Activated CD4-positive, CD25-positive, alpha-beta regulatory T cell (primary cell): ENCODE measurements at places on chromosomes 13 and 19.
A peak's percentile ranks its signal among the peaks of the same experiment; 100 is the strongest.

DNA sequence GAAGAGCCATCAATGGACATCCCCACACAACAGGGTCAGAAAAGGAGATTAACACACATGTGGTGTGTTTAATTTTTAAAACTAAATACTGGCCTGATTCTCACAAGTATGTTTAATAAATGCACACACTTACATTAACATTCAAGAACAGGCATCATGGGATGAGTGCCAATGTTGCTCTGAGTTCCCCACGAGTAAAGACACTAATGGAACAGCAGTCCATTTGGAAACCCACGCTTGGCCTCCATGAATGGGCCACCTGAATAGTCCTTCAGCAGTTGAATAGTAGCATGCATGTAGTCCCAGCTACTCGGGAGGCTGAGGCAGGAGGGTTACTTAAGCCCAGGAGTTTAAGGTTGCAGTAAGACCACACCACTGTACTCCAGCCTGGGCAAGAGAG is 195.2 kb upstream of the IPO5 start:
- no peak for DNase-seq

- no peak for DNase-seq
Observed at GRCh38 chr13:35760735-35761281, 284.3 kb upstream of the MAB21L1 start.

DNA sequence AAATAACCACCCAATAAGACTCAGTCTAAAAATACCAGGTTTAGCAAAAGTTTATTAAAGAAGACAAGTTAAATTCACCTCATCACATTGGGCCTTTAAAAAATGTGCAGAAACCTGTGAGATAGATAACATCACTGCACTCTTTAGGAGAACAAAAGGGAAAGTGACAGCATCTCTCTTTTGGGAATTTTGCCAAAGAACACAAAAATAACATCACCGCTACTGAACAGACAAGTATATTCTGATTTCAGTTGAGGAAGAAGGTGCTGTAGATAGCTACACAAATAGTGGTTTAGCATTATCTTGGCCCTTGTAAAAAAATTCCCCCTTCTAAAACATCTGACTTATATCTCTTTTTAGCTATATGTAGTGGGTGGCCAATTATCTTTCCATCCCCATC is 244.7 kb downstream of the VWA8 start:
- no peak for DNase-seq

DNA sequence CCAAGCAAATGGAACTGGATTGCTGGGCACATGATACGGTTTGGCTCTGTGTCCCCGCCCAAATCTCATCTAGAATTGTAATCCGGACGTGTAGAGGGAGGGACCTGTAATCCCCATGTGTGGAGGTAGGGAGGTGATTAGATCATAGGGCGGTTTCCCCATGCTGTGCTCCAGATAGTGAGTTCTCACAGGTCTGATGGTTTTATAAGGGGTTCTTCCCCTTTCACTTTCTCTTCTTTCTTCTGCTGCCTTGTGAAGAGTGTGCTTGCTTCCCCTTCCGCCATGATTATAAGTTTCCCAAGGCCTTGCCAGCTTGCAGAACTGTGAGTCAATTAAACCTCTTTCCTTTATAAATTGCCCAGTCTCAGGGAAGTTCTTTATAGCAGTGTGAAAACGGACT is 32.6 kb upstream of the MTIF3 start:
- no peak for DNase-seq

DNA sequence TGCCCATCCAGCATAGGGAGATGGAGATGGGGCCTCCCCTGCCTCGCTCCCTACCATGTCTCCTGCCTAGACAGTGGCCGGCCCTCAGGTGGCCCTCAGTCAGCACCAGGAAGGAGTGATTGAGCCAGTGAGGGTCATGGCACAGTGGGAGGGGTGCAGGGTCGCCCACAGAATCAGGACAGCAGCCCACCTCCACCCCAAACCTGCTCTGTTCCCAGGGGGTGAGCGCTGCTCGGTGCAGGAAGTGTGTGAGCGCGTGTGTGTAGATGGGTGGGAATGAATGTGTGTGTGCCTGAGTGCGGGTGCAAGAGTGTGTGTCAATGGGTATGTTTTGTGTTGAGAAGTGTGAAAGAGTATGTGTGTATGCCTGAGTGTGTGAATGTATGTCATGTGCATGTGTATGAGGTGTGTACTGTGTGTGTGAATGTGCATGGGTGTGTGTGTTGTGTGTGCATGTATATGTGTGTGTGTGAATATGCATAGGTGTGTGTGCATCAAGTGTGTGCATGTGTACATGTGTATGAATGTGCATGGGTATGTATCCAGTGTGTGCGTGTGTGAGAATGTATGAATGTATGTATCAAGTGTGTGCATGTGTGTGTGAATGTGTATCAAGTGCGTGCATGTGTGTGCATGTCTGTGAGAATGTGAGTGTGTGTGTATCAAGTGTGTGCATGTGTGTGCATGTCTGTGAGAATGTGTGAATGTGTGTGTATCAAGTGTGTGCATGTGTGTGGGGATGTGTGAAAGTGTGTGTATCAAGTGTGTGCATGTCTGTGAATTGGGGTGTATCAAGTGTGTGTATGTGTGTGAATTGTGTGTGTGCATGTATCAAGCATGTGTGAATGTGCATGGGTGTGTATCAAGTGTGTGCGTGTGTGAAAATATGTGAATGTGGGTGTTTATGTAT is 12.0 kb downstream of the EVI5L start:
- DNase-seq, result no peak

GRCh38 chr19:1967087-1967608 is 26.2 kb downstream of the CSNK1G2 start:
- no peak for DNase-seq

GRCh38 chr19:16295057-16295456 is 29.6 kb upstream of the KLF2 start:
- DNase-seq, result no peak

DNA sequence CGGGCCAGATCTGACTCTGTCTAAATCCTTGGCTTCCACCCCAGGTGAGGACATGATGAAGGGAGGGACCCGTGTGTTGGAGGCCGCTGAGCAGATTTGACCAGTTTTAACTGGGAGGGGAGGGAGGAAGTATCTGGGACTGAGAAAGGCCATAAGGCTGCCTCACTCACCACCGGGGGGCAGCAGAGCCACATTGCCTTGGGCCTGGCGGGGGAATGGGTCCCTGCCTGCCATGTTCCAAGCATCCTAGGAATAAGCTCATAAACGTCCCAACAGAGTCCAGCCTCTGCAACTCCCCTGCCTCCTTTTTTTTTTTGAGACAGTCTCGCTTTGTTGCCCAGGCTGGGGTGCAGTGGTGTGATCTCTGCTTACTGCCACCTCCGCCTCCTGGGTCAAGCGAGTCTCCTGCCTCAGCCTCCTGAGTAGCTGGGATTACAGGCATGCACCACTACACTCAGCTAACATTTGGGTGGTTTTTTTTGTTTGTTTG is 15.5 kb downstream of the MAST3 start:
- peak; percentile 53 for DNase-seq
